ENCODE measurements at places on chromosomes 12 and 14. TPM values are rescaled to one million over a fixed set of nuclear protein-coding genes. Genes with fewer than 3 reads are reported as not detected.

GRCh38 chr12:124039276-124039675, 66.3 kb downstream of the ZNF664 start:
- no peak overlapping the region for H3K27ac ChIP-seq
- H3K36me3 ChIP-seq: no peaks in the 10 kb centered on the region
- no peak for DNase-seq
- no peaks in the 10 kb centered on the region for H3K27me3 ChIP-seq

Gene CCDC38
- total RNA-seq: not detected

Gene DPPA3
- not detected for total RNA-seq

DNA sequence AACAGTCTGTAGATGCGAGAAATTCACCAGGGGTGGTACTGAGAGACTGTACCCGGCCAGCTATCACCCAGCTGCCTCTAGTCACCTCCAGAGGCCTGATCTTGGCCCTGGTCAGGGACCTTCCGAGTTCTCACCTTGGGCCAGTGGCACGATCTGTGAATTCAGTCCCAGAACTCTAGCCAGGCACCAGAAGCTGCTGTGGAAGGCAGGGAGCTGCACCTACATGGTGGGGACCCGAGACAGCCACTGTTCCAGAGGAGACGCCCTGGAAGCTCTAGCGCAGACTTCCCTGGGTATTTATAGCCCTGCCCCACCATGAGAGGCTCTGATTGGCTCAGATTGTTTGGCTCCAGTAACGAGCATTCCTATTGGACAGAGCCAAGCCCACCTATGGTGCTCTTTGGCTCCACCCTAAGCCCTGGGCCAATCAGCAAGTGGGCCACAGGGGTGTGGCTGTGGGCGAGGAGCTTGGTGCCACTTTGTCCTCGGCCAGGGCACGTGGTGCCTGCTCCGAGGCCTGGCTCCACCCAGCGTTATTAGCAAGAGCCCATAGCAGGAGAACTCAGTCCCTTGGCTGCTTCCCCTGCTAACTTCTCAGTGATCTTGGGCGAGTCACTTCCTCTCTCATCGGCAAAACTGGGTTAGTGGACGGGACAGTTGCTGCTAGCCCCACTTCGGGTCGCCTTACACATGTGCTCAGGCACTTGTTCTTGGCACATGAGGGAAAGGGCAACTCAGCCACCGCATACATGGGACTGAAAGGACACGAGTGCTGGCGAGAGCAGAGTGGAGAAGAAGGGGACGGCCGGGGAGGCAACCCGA, 89.0 kb upstream of the BCL11B start:
- no peak overlapping the region for H3K27ac ChIP-seq
- DNase-seq: no peak
- no peaks in the 10 kb centered on the region for H3K27me3 ChIP-seq

DNA sequence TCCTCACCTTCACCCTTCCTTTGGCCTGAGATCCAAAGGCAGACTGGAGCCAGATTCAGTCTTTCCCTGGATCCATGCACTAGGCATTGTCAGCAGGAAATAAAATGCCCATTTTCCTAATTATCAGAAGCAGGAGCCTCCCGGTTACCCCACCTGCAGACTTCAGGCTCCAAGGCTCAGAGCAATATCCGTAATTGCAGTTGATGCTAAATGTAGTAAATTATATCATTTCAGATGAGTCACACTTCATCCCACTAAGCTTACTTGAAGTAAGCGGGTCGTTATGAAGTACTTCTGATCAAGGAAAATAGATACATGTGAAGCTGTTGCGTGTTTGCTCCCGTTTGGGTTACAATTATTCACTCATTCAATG, 110.7 kb upstream of the SFSWAP start:
- H3K27ac ChIP-seq: no peak overlapping the region
- H3K4me1 ChIP-seq: no peaks in the 10 kb centered on the region
- H3K4me3 ChIP-seq: no peak overlapping the region
- no peak for DNase-seq
